ENCODE measurements at places on chromosomes 3 and 15. TPM values are rescaled to one million over a fixed set of nuclear protein-coding genes. Genes with fewer than 3 reads are reported as not detected.

SLC2A2 gene
- total RNA-seq, result not detected

DNA sequence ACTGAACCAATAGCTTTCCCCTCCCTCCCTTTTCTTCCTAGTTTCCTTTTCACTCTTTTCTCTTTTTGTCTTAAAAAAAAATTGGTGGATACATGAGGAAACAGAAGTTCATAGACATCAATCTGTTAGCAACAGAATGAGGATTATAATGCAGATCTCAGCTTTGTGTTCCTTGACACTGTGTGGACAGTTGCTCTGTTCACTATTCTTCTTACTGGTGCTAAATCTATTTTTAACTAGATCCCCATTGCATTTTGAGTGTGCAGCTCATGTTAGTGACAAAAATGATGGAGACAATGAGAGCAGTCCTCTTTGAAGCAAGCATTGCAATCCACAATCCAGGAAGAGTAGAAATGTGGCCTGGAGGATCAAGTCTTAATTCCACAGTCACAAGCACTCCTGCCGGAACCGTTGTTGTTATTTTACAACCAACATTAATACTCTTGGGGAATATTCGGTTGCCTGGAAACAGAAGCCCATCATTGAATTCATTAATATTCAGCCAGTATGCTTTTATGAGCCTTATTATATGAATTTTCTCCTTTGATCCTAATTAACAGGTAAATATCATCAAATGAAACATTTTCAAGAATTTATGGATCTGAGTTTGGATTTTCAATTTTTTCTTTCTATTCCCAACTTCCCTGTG, 1016.8 kb downstream of the NTRK3 start:
- no peak overlapping the region for H3K4me3 ChIP-seq
- H3K27ac ChIP-seq, result no peak overlapping the region
- H3K36me3 ChIP-seq, result no peaks in the 10 kb centered on the region
- H3K27me3 ChIP-seq, result no peaks in the 10 kb centered on the region

DNA sequence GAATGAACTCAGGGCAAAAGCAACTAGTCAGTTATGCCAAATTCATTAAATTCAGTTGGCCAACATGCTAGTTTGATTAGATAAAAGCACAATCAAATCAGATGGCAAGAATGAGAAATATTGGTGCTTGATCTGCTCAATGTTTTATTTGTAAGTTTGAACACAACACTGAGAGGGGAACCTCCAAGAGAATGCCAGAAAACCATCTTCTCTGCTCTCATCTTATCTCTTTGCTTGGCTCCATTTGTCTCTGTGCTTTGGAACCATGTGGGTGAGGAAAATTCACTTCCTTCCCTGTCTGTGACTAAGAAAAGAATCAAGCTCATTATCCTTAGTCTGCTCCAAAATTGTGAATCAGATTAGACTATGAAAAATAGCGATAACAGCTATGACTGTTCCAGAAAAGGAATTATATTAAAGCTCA, 43.6 kb upstream of the DCBLD2 start:
- no peaks in the 10 kb centered on the region for H3K27me3 ChIP-seq
- DNase-seq, result no peak
- H3K4me3 ChIP-seq, result no peak overlapping the region
- H3K27ac ChIP-seq, result no peak overlapping the region

SLCO2A1 gene
- total RNA-seq, result 0.09 TPM

DNA sequence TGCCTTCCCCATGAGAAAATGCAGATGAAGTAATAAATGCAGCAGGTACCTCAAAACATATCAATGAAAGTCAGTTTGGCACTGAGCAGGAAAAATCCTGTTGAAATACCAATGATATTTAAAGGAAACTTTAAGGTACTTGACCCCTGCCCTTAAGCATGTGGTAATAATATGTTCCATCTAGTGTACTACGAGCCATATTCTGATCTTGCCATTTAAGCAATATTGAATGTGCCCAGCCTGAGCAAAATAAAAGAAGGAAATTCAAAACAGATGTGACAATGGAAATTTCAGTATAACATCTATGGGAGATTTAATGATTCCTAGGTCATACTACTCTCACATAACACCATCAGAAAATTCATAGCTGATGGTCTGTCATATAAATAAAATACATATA, 191.8 kb upstream of the CGNL1 start:
- H3K27ac ChIP-seq, result no peak overlapping the region
- DNase-seq, result no peak
- H3K4me3 ChIP-seq, result no peak overlapping the region
- H3K36me3 ChIP-seq, result no peaks in the 10 kb centered on the region

SPINK8 gene
- total RNA-seq, result not detected

DNA sequence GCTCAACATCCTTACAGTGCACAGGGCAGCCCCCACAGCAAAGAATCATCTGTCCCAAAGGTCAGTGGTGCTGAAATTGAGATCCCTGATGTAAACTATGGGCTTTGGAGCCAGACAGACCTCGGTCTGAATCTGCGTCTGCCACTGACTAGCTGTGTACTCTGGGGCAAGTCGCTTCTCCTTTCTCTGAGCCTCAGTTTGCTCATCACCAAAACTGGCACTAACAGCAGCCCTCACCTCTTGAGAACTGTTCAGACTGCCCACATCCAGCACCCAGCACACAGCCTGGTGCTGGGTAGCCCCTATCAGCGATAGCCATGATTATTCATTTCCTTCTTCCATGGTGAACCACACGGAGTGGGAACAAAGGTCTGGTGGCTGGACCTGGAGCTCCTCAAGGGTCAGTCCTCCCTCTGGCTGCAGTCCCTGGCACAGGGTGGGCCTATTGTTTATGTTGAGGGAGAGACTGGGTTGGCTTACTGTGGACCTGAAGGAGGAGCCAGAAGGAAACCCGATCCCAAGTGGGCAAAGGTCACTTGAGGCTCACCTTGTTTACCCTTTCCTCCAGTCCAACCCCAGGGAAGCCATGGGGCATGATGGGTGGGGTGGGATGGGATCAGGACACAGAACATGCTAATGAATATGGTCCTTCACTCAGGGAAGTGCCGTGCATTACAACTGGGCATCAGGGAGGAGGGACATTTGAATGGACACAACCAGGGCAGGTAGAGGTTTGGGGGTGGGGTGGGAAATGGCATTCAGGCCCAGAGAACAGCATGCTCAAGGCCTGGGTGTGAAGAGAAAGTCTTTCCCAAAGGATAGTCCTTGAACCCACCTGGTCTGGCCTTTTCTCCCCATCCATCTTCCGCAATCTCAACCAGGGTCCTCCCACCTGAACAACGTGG, 1.6 kb upstream of the PRKCD start:
- peaks cover 19% of the 10 kb centered on the region for H3K4me1 ChIP-seq
- no peaks in the 10 kb centered on the region for H3K36me3 ChIP-seq
- H3K27me3 ChIP-seq, result peaks cover 53% of the 10 kb centered on the region
- H3K4me3 ChIP-seq, result no peak overlapping the region
- no peak overlapping the region for H3K27ac ChIP-seq

PAK6 gene
- 0.90 TPM for total RNA-seq

CHRNA5 gene
- 46.9 TPM for total RNA-seq

GHSR gene
- not detected for total RNA-seq

DNA sequence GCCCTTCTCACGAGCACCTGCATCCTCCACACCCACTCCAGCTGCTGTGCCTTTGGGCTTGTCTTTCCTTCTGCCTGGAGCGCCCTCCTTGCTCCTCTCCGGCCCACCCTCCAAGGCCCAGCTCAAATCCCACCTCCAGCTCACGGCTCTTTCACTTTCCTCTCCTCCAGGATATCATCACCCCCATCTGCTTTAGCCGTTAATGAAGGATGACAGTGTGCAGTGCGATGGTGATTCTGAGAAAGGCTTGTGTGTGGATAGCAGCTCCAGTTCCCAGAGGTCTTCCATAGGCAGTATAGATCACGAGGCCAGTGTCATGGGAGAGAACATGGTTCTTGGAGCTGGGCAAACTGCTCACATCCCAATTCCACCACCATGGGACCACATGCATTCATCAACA, 237.4 kb downstream of the TLE3 start:
- H3K36me3 ChIP-seq, result no peaks in the 10 kb centered on the region
- no peak overlapping the region for H3K4me3 ChIP-seq
- DNase-seq, result no peak
- H3K27me3 ChIP-seq, result no peaks in the 10 kb centered on the region
- peaks cover 19% of the 10 kb centered on the region for H3K4me1 ChIP-seq

GRCh38 chr3:72311425-72311824, 526.5 kb upstream of the PROK2 start:
- H3K36me3 ChIP-seq, result no peaks in the 10 kb centered on the region
- H3K4me1 ChIP-seq, result no peaks in the 10 kb centered on the region

- H3K27ac ChIP-seq, result no peak overlapping the region
- no peaks in the 10 kb centered on the region for H3K27me3 ChIP-seq
- no peak overlapping the region for H3K4me3 ChIP-seq
- no peaks in the 10 kb centered on the region for H3K36me3 ChIP-seq
Observed at GRCh38 chr15:58352026-58352929, 79.5 kb upstream of the LIPC start.

- H3K27me3 ChIP-seq, result no peaks in the 10 kb centered on the region
- no peak for DNase-seq
- H3K4me1 ChIP-seq, result no peaks in the 10 kb centered on the region
- H3K36me3 ChIP-seq, result no peaks in the 10 kb centered on the region
Observed at GRCh38 chr15:89127054-89127702, 38.9 kb downstream of the ABHD2 start.

ADAMTSL3 gene
- total RNA-seq, result 1.5 TPM

DNA sequence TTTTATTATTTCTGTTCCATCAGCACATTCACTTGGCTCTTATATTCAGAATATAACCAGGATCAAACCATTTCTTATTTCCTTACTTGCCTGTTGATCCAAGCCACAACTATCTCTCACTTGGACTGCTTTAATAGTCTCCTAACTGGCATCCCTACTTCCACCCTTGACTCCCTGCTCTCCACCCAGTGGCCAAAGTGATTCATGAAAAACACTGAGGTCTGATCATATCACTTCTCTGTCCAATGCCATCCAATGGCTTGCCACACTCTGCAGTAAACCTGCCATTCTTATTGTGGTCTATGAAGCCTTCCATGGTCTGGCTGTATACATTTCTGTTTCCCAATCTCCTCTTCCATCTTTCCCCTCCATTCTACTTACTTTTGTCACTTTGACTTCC, 576.1 kb downstream of the PDCD6IP start:
- no peak overlapping the region for H3K27ac ChIP-seq
- H3K4me1 ChIP-seq, result no peaks in the 10 kb centered on the region
- no peak for DNase-seq
- H3K27me3 ChIP-seq, result no peaks in the 10 kb centered on the region
- H3K36me3 ChIP-seq, result no peaks in the 10 kb centered on the region

DNA sequence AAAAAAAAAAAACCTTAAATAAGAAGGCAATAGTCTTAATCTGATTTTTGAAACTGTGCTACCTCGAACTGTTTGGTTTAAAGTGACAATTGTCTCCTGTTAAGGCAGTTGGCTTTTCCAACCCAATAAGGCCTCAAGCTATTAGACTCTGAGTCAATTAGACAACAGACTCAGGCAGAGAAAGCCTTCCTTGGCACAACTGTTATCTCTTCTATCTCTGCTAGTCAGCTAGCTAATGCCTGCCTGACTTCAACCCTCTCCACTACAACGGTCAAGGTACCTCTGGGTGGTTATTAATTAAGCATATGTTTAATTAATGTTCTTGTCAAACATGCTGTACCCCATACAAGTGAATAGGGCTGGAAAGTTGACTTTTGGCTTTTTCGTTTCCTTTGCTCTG, 110.2 kb upstream of the NLGN1 start:
- peak; percentile 7 for DNase-seq
- H3K4me3 ChIP-seq, result no peak overlapping the region
- no peaks in the 10 kb centered on the region for H3K36me3 ChIP-seq
- peaks cover 5% of the 10 kb centered on the region for H3K4me1 ChIP-seq

GOLGA6C gene
- not detected for total RNA-seq

NPAP1 gene
- total RNA-seq, result 0.06 TPM

Data from neural progenitor cell (in vitro differentiated cells).